ENCODE measurements at places on chromosomes 4 and X. TPM values are rescaled to one million over a fixed set of nuclear protein-coding genes. Genes with fewer than 3 reads are reported as not detected.

The PLS3 gene
- 242 TPM for total RNA-seq

The SHROOM2 gene
- 2.4 TPM for total RNA-seq

The IBSP gene
- not detected for total RNA-seq

The CNGA2 gene
- not detected for total RNA-seq

- peak; percentile 98 for DNase-seq
These were observed 210.7 kb upstream of the PRPS2 start for GRCh38 chrX:12580548-12580947.

- no peak for DNase-seq
These were observed 38.2 kb downstream of the TSPAN5 start for GRCh38 chr4:98620087-98620784.

- no peak for DNase-seq
These were observed 173.2 kb downstream of the CBLL2 start for GRCh38 chrX:22445880-22446279.

GRCh38 chr4:73866246-73866645 lies 2.9 kb upstream of the CXCL1 start:
- no peak for DNase-seq

GRCh38 chr4:41647383-41647782 lies 101.1 kb downstream of the PHOX2B start:
- DNase-seq: no peak

DNA sequence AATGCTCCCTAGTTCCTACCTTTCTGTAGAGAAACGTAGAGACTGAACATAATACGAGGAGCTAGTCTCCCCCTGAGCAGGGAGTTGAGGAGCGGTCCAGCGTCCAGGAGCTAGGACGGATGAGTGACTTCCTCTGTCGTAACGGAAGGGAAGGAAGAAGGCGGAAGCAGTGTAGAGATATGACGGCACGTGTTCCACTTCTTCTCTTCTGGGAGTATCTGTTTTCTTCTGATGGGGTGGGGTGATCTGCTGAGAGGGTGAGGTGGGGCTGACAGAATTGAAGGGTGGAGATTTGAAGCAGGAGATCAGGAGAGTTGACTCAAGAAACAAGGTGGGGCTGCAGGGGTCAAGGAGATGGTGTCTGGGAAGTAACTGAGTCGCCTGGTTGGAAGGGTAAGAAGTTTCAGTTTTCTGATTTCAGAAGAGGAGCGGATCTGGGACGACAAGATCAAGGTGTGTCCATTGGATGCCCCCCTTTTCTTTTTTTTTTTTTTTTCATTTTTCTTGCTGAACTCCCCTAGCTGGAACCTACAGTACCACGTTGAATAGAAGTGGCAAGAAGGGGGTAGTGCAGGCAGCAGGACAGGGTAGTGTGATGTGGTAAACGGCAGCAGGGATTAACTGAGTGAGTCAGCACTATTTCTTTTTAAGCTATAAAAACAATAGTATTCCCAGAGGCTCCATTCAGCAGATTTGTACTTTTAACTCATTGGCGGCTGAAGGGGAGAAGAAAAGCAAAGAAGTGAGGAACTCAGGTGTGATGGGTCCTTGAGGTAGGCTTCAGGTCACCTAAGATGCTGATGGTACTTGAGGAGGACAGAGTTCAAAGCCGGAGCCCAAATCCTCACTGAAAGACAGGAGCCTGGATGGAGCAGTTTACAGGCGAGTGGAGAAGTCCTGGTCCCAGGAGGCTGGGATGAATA lies 50.8 kb upstream of the SETD7 start:
- DNase-seq: peak; percentile 14

DNA sequence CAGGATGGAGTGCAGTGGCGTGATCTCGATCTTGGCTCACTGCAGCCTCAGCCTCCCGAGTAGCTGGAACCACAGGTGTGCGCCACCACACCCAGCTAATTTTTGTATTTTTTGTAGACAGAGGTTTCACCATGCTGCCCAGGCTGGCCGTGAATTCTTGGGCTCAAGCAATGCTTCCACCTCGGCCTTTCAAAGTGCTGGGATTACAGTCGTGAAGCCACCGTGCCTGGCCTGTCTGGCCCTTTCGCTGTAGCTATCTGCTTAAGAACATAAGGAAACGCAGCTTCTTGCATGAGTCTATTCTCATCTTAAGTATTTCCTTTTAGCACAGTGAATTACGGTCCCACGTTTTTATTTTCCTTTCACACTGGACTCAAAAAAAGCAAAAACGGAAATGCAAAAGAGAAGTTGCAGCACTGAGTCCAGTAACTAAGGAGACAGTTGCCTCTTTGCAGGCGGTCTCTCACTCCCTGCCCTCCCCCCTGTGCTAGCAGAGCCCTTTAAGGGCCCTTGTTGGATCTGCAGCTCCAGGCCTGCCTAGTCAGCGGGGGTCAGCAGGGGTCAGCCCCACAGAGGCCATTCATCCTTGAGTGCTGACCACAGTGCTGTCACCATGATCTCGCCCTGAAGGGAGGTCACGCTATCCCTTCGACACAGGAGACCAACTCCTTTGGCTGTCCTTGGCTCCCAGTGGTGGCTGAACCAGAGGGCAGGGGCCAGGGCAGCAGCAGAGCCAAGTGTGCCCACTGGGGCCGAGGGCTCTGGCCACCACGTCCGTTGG lies 21.8 kb upstream of the TBC1D14 start:
- DNase-seq: no peak

- no peak for DNase-seq
These were observed 7.1 kb upstream of the NEIL3 start for GRCh38 chr4:177302371-177303100.

- no peak for DNase-seq
These were observed 34.6 kb upstream of the PLK4 start for GRCh38 chr4:127846061-127846460.

- DNase-seq: no peak
These were observed 92.6 kb downstream of the KDR start for GRCh38 chr4:55032788-55033187.

Data from mammary epithelial cell (primary cell).